Activated naive CD4-positive, alpha-beta T cell treated with anti-CD3 and anti-CD28 coated beads, Interleukin-2, amount 50 U/mL, for 72 hours (primary cell): ENCODE measurements at places on chromosomes 12 and 14.

GRCh38 chr14:92109490-92109889, 3.1 kb upstream of the ATXN3 start:
- DNase-seq: no peak

GRCh38 chr12:62832027-62832426, 102.9 kb downstream of the PPM1H start:
- no peak for DNase-seq

GRCh38 chr14:105200074-105200473, 19.0 kb upstream of the NUDT14 start:
- DNase-seq: no peak

DNA sequence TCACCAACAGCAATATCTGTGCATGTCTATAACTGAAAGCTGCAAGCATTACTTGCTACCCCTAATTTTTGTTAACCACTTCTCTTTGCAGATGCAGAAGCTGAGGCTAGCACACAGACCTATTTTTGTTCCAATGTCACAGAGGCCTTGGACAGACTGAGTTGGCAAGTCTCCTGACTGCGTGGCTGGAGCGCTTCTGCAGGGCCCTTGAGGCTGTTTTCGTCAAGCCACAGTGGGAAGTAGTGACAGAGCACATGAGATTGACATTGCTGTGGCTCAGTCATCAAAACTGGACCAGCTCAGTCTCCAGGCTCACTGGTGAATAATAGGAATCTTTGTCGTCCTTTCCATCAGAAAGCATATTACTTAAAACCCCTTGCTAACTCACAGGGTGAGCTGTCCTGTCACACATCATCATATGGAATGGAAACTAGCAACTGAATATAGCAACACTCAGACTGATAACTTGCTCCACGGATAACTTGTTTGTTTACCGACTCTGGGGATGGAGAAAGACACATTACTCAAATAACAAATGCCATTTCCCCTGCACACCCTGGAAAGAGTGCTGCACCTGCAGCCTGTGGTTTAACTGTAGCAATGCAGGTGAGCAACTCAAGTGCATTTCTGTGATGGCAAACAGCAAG, 43.6 kb upstream of the DDX11 start:
- no peak for DNase-seq

DNA sequence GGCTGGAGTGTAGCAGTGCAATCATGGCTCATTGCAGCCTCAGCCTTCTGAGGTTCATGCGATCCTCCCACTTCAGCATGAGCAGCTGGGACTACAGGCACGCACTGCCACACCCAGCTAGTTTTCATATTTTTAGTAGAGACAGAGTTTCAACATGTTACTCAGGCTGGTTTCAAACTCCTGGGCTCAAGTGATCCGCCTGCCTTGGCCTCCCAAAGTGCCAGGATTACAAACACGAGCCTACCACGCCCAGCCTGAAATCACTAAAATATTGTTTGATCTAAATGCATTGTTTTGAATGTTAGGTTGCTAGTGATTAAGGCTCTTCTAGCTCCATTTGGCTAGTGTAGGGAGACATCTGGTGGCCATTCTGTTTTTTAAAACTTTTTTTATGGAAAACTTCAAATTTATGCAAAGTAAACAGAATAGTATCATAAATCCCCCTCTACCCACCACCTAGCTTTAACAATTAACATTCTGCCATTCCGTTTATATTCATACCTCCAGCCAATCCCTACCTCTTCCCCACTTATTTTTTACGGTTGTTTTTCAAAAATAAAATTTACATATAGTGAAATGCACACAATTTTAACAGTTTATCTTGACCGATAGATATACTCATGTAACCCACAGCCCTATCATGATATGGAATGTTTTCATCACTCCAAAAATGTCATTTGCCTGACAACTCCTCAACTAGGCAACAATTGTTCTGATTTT, 37.8 kb downstream of the MYO1H start:
- no peak for DNase-seq

GRCh38 chr14:94383777-94384176, 4.6 kb downstream of the SERPINA1 start:
- peak; percentile 4 for DNase-seq

GRCh38 chr12:52680363-52680762, at the start of gene KRT1:
Gene KRT1, minus strand, starts transcription at chr12:52680407. Its CDS starts 59 bp downstream, at chr12:52680348.
- no peak for DNase-seq
